ENCODE measurements at places on chromosomes 5 and 9.

GRCh38 chr5:137710086-137710485 is 25.8 kb downstream of the KLHL3 start:
- no peak for DNase-seq

GRCh38 chr5:23139338-23140171 is 286.4 kb upstream of the CDH12 start:
- no peak for DNase-seq

DNA sequence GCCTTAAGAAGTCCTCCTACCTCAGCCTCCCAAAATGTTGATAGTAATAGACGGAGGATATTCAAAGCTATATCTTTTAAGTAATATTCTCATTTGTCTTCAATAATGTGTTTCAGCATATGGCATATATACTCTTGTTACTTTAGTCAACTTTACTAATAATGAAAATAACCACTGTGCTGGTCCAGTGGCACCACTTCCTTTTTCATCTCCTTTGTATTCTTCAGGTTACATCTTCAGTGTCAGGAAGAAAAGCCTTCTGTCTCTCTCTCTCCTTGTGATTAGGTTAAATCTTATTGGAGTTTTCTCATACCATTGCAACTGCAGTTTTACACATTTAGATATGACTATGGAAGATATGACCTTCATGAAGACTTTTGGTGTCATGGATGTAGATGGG is 31.3 kb downstream of the PARP8 start:
- DNase-seq, result no peak

DNA sequence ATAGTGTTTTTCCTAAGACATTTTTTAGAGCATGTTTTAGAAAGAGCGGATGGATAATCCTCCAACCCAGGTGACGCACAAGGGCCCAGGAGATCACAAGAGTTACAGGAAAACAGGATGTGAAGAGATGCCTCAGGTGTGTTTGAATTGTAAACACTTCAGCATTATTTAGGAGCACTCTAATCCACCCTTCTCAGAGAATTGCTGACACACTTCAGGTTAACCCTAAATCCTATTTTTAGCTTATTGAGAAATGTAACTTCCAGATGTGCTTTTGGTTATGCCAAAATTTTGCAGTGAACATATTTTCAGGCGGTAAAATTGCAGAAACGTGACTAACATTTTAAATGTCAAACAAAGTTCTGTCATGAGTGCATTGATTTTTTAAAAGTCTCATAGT is 755.4 kb upstream of the CTNND2 start:
- no peak for DNase-seq

GRCh38 chr9:137370865-137371520 is 52.0 kb downstream of the EXD3 start:
- DNase-seq, result peak; percentile 75

- no peak for DNase-seq
Measured at GRCh38 chr9:88173378-88173999, 35.2 kb upstream of the SPATA31C2 start.

GRCh38 chr9:108443019-108443633 is 412.7 kb downstream of the ACTL7B start:
- DNase-seq, result no peak

- no peak for DNase-seq
Measured at GRCh38 chr9:31304576-31304975, 1079.9 kb upstream of the ACO1 start.

DNA sequence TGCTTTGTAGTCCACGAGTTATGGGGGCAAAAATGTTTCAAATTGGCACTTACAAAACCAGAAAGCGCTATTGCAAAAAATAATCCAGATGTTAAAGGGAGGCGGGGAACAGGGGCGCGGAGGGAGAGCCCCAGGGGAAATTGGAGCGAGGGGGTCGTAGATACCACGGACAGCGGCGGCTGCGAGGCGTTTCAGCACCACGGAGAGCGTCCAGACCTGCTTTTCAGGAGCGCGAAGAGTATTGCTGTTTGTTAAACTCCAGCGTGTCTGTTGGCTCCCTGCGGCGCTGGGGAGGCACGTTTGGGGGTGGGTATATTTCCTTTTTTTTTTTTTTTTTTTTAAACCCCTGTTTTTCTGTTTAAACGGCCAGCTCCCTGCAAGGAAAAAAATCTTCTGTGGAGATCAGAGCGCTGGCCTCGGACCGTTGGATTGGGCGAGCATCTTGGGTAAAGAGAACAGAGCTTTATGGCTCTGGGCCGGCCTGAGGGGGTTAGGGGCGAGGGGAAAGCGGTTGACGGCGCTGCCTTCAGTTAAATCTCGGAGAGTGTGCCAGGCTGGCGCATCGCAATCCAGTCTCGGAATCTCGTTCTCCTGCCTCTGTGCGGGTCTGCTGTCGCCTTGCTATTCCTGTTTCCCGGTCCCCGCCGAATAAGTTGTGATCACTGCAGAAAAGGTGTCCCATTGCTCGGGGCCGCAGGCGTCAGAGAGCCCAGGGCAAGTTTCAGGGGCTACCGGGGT is at the start of gene GLRA1:
Gene GLRA1 (minus strand): TSS at position 288 of the 738 bp plus-strand sequence. CDS start 302 bp downstream, outside the sequence.
- peak; percentile 61 for DNase-seq

- no peak for DNase-seq
Measured at GRCh38 chr5:78985725-78986223, 664 bp upstream of the ARSB start.

DNA sequence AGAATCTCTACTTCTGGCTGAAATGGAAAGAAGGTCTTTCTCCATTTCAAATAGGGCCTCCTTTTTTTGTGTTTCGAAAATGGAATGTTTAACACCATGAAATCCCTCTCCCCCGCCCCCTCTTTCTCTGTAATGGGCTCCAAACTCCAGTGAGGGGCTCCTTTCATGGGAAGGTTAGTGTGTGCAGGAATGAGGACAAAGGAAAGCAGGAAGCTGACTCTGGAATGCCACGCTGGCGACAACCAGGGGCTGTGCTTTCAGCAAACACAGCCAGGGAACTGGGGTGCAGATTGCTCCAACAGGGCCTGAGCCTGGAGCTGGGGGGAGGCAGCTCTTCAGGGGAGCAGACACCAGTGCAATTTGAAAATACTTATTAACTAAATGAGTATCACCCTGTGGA is 82.8 kb downstream of the CRB2 start:
- DNase-seq, result peak; percentile 31

GRCh38 chr9:11402621-11403020 is 789.8 kb upstream of the PTPRD start:
- DNase-seq, result no peak

- DNase-seq, result no peak
Measured at GRCh38 chr5:79872291-79872690, 118.8 kb downstream of the MTX3 start.

GRCh38 chr5:169828385-169828784 is 151.9 kb downstream of the INSYN2B start:
- no peak for DNase-seq

DNA sequence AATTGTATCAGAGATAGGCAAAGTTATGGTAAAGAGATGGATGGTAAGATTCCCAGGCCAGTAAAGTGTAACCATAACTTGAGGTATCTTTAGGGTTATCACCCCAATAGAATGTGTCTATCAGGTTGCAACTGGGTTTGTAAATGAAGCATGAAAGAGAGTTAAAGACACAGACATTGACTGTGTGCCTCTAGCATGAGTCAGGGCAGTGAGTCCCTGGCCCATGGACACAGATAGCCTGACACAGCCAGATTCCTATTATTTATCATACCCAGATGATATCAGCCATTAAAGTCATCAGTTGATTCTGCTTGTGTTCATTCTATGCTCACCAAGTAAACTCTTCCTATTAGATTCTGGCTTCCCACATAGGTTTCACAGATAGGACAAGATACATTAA is 33.5 kb upstream of the SNAPC3 start:
- DNase-seq, result no peak

DNA sequence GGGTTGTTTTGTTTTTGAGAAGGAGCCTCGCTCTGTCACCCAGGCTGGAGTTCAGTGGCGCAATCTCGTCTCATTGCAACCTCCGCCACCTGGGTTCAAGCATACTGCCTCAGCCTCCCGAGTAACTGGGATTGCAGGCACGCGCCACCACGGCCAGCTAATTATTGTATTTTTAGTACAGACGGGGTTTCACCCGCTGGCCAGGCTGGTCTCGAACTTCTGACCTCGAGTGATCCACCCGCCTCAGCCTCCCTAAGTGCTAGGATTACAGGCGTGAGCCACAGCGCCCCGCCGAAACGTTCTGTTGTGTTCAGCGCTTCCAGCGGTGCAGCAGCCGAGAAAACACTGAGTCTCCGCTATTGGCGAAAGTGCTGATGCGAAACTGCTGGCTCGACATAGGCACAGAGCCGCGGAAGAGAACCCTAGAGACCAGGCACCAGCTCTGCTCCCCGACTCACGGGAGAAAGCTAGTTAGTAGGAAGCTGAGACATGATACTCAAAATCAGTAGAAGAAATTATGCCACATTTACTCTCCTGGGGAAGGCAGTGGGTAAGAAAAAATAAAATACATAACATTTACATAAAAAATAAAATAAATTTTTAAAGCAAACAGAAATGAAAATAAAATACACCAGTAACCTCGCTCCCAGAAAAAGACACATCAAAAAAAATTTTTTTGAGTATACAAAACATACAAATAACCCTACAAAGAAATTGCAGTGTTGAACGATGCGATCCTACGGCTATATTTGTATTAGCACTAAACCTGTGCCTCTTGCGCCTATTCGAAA is 31.6 kb downstream of the ANXA2R start:
- DNase-seq, result peak; percentile 73

GRCh38 chr9:87040410-87041009 is 93.2 kb upstream of the GAS1 start:
- DNase-seq, result no peak

DNA sequence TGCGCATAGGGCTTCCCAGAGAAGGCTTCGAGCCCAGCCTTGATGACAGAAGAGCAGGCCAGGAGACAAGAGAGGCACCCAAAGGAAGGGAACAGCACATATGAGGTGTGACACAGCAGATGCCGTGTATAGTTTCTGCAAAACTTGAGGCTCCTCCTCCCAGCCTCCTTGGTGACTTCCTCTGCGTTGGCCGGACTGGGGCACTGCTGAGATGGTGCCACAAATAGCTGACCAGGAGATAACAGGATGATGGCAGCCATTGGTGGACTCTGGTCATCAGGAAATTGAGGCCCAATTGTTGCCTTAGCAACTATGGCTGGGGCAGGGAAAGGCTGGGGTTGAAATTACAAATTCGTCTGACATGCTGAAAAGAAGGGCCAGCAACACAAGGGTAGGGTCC is 4.8 kb upstream of the ZNF79 start:
- no peak for DNase-seq

DNA sequence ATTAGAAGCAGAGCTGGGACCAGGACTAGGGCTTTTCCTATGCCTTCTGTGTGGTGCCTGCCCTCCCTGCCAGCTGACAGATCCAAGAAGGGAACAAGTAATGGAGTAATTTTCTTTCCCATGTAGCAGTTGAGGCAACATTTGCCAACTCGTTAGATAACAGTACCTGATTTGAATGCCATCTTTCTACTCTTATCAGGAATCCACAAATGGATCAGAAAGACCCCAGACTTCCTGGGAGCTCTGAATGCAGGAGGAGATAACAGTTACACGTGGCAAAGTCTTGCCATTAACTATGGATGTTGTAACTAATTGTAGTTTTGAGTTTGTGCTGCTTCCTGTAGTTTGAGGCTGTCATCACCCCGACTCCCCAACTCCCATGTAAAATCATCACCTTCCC is 39.2 kb downstream of the RCL1 start:
- DNase-seq, result no peak

GRCh38 chr5:151182524-151182900 is 24.9 kb upstream of the ANXA6 start:
- no peak for DNase-seq

DNA sequence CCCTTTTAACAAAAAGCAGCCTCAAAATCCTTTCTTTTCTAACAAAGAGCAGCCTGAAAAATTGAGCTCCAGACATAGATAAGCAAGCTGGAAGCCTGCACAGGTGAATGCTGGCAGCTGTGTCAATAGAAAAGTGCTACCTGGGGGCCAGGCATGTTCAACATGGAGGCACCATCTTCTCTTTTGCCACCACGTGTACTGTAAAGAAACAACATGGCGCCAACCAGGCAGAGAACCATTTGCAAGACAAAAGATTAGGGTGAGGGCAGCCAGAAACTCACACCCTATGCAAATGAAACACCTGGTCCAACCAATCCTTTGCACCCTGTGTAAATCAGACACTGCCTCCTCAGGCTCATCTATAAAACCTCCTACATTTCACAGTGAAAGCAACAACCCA is 96.0 kb downstream of the ACTL7B start:
- no peak for DNase-seq

DNA sequence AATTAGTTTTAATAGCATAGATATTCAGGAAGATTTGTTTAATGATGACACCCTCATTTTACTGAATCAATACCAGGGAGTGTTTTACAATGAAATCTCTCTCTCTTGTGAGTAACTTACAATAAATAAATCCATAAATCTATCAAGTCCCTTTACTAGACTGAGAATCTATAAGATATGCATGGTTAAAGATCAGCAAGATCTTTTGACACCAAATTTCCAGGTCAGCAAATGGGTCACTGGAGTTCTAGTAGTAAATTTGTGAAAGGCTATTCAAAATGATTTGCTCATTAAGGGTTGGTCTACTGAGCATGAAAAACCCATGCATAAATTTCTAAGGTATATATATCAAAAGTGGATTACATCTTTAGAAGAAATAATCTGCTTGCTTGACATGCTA is 512.1 kb upstream of the ITGA1 start:
- no peak for DNase-seq

- no peak for DNase-seq
Measured at GRCh38 chr5:34903260-34903659, 12.0 kb downstream of the RAD1 start.

DNA sequence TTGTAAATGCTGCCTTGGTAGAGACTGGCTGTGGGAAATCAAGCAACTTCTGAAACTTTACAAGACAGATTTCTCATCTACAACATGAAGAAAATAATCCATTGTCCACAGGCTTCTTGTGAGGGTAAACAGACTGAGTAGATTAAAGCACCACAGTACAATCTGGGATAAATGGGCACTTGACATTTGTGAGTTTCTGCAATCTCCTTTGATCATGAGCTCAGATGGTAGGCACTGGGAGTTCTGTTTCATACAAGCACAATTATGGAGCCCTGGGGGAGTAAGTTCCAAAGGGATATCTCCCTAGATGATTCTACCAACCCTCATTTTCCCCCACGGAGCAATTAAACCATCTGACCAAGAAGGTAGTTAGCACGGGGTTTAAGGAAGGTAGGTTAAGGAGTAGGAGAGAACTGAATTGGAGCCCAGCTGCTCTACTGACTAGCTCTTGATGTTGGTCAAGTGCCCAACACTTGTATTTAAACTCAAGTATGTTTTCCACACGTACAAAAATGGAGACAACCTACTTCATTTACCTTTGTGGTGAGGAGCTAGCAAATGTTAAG is 479.5 kb upstream of the TNC start:
- DNase-seq, result no peak

- DNase-seq, result no peak
Measured at GRCh38 chr5:151073280-151073679, 7.6 kb downstream of the TNIP1 start.
